ENCODE measurements at places on chromosomes 3 and 15.

- no peaks in the 10 kb centered on the region for H3K4me1 ChIP-seq
- H3K27me3 ChIP-seq: no peaks in the 10 kb centered on the region
- H3K36me3 ChIP-seq: no peaks in the 10 kb centered on the region
- no peak overlapping the region for H3K27ac ChIP-seq
- H3K4me3 ChIP-seq: no peak overlapping the region
Measured at GRCh38 chr15:66803182-66803729, 101.2 kb downstream of the SMAD6 start.

DNA sequence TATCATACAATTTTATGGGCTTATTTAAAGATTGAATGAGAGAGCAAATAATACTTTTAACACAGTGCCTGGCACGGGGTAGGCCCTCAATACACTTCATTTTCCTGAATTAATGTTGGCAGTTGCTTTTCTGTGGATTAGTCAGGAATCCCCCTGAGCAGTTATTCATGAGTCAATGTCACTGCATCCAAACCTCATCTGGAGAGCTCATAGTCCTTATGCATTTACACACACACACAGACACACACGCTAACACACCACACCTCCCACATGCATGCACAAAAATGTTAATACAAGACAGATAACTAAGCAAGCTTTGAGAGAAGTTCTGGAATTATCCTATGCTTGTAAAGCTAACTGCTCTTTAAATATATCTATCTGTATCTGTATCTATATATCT lies 34.0 kb upstream of the TNFAIP8L3 start:
- H3K4me3 ChIP-seq: no peak overlapping the region
- no peaks in the 10 kb centered on the region for H3K4me1 ChIP-seq
- DNase-seq: no peak
- no peak overlapping the region for H3K27ac ChIP-seq
- peaks cover 2% of the 10 kb centered on the region for H3K27me3 ChIP-seq

DNA sequence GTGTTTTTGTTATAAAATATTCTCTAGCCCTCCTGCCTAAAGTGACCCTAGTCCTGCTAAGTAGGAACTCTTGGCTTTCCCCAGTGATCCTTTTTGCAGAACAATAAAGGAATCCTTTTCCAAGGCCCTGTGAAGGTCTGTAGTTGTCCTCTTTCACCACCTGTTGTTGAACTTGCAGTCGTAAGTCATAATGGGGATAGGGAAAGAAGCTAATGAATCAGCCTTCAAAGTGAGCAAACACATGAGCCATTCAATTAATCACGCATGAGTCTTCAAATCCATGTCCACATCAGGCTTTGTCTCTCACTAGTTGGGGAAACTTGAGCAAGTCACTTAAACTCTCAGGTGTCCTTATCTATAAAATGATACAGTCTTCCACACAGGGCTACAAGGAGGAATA lies 27.6 kb downstream of the ZNF860 start:
- no peak overlapping the region for H3K4me3 ChIP-seq
- H3K27ac ChIP-seq: no peak overlapping the region
- peaks cover 4% of the 10 kb centered on the region for H3K4me1 ChIP-seq
- H3K27me3 ChIP-seq: no peaks in the 10 kb centered on the region

DNA sequence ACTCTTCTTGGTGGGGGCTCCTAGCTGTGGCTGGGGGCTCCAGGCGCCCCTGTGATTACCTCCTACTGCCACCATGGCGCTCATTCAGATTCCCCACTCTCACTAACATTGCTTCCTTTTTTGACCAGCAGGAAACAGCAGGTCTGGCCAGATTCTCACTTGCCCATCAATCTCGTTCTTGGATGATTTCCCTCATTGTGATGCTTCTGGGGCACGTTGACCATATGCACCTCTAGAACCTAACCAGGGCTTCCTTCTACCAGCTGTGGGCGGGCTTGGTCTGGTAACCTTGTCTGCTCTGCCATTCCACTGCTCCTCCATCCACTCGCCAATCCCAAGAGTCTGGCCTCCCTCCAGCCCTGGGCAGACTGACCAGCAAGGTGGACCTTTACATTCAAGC lies 35.9 kb upstream of the PTPN23 start:
- no peaks in the 10 kb centered on the region for H3K27me3 ChIP-seq
- no peak for DNase-seq

DNA sequence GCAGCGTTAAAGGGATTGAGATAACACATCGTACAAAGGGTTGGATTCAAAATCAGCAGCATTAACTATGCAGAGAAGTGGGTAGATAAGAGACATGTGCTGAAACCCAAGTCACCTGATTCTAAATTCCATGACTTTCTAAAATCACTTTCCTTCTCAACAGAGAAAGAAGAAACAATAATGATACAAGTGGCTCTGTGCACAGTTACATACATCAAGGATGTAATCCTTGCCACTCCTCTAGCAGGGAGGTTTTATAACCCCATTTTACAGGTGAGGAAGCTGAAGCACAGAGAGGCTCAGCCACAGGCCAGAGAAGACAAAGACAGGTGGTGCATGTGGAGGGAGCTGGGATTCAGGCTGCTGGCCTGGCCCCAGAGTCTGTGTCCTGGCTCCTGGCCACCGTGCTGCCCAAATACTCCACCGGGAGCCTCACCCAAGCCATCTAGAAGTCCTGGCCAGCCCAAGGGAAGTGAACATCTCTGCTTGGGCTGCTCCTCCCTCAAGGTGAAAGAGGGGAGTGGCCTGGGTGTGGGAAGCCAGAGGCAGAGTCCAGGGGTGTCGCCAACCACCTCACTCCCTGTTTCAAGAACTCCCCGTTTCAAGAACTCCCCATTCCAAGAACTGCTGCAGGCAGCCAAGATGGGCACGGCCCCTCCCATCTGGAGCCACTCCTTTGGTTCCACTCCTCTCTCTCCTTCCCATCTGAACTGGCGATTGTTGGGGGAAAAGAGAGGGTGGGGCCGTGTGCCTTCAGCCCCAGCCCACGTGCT lies 147.1 kb downstream of the NUP210 start:
- no peaks in the 10 kb centered on the region for H3K36me3 ChIP-seq
- peaks cover 18% of the 10 kb centered on the region for H3K4me1 ChIP-seq
- no peak for DNase-seq
- no peak overlapping the region for H3K27ac ChIP-seq
- H3K27me3 ChIP-seq: no peaks in the 10 kb centered on the region

GRCh38 chr15:66004618-66005262 lies 135.4 kb downstream of the RAB11A start:
- H3K27ac ChIP-seq: no peak overlapping the region
- no peak overlapping the region for H3K4me3 ChIP-seq
- H3K36me3 ChIP-seq: no peaks in the 10 kb centered on the region
- H3K4me1 ChIP-seq: no peaks in the 10 kb centered on the region

DNA sequence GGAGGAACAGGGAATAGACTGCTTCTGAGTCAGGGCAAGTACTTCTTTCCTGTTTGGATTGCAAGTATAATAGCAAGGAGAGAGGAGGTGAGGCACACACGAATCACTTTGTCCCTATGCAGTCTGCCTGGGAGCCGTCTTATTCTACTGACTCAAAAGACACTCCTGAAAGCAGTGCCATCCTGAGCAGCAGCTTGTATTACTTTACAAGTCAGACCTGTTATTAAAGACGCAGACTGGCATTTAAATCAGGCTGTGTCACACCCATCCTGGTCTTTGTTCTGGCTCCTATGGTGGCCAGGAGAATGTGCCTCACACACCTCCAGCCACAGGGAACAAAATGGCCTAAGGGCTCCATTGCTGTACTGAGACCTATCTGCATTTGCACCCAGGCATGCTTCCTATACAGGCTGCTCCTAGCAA lies 17.9 kb upstream of the SQOR start:
- no peaks in the 10 kb centered on the region for H3K27me3 ChIP-seq
- no peak for DNase-seq
- no peak overlapping the region for H3K4me3 ChIP-seq

Measured in DND-41 (cell line).